Effector memory CD8-positive, alpha-beta T cell (primary cell): ENCODE measurements at places on chromosomes 12 and 14.

- no peak for DNase-seq
Observed at GRCh38 chr14:102605029-102605428, 12.6 kb downstream of the RCOR1 start.

- no peak for DNase-seq
Observed at GRCh38 chr14:21875791-21876190, 202.2 kb upstream of the OR4E1 start.

DNA sequence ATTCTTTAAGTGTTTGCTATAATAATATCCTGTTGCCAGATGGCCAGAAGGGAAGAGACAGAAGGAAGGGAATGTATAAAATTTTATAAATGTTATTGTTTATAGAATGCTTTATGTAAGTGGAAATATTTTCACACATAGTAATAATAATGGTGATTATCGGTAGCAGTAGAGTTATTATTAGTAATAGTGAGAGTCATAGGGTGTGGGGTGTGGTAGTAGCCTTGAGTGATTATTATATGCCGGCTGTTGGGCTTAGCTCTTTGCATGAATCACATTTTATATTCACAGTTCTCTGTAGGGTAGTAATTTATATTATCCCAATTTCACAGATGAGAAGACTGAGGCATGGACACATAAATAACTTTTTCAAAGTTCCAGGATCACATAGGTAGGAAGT is 391.4 kb downstream of the C12orf75 start:
- no peak for DNase-seq

DNA sequence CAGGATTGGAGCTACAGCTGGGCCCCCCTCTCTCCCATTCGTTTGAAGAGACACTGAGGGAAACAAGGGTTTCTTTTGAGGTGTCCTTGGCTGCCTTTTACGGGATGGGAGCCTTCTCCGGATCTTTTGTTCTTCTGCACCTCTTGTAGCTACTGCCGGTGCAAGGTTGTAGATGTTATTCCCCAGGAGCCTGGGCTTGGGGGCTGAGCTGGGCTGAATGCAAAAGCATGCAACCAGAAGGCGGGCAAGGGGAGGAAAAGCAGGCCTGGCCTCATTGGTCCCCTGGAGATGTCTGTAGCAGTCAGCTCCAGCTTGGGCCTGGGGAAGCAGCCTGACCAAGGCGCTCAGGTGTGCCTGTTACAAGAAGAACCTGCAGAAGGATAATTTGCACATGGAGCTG is 110.3 kb downstream of the GCH1 start:
- no peak for DNase-seq

DNA sequence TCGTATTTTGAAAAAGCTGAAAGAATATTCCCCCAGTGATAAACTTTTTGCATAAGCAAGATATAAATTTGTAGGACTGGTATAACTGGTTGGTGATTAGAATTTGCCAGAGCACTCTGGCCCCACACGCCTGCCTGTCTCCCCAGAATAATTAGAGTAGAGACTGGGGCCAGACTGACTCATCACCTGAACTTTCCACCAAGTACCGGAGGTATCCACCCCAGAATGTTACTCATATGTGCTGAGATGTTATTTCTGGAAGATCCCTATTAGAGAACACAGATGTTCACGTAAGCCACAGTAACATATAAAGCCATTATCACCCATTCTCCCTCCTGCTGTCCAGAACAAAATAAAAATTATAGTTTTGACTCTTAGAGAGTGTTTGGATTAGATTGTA is 49.5 kb upstream of the PIWIL1 start:
- no peak for DNase-seq

GRCh38 chr14:22333422-22334274 is 255.4 kb downstream of the DAD1 start:
- DNase-seq: no peak
